ENCODE measurements at places on chromosomes 12 and 14.

DNA sequence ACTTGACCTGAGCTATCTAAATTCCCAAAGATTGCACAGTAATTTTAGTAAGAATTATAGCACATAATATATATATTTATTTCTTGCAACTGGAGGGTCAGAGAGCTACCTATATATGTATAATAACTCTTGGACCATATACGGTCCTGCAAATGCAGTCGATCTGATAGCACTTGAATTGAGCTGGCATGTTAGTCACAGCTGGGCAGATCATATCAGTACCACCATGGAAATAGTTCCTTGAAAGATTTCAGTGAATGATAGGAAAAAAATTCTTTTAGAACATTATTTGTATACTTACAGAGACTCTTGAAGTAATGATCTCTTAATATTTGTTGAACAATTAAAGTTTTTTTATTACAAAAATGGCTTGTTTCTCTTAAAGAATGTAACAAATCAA is 94.5 kb upstream of the MON2 start:
- no peak for DNase-seq

DNA sequence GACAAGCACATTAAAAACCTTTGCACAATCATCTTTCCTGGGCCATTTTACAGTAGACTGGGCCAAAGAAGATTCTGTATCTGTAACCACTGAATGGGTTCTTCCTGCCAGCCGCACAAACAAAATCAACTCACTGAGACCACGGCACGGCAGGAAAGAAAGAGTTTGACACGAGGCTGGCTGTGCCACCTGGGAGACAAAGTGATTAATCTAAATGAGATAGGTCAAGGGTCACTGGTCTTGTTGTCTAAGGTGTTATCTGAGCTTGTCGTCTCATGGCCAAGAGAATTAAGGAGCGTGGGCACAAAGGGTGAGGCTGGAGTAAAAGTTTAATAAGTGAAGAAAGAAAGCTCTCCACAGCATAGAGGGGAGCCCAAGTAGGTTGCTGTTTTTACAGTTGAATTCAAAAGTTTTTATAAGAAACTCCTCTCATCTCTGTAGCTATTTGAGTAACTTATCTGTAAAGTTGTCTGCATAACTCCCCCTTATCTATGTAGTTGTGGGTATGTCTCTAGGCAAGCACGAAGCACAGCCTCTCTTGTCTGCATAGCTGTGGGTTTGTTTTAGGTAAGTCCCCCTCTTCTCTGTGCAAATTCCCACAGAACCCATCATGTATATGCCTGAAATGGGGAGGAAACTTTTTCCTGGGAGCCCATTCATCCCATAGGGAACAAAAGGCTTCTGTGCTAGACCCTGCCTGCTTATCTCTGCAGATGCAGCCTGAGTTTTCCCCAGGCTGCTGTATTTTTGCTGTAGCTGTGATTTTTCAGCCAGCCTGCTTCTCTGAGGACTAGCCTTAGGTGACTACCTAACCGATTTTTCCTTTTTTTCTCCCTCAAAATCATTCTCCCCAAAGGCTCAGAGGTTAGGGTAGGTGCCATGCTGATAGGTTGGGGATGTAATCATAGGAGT is 1314.6 kb upstream of the TMEM132C start:
- DNase-seq: no peak

DNA sequence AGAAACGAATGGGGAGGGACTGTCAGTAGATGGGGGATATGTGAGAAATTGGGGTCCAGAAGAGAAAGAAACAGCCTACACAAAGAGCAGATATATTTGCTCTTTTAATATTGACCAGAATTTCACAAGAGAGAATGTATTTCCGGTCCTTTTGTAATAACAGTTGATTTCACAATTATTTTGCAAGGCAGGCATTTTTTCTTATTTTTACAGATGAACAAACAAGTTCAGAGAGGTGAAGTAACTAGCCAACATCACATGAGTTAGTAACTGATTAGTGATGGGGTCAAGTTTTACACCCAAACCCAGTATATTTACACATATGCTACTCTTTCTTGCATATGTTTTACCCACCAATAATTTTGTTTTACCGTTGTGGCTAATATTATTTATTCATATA is 188.2 kb downstream of the NAV3 start:
- DNase-seq: no peak

DNA sequence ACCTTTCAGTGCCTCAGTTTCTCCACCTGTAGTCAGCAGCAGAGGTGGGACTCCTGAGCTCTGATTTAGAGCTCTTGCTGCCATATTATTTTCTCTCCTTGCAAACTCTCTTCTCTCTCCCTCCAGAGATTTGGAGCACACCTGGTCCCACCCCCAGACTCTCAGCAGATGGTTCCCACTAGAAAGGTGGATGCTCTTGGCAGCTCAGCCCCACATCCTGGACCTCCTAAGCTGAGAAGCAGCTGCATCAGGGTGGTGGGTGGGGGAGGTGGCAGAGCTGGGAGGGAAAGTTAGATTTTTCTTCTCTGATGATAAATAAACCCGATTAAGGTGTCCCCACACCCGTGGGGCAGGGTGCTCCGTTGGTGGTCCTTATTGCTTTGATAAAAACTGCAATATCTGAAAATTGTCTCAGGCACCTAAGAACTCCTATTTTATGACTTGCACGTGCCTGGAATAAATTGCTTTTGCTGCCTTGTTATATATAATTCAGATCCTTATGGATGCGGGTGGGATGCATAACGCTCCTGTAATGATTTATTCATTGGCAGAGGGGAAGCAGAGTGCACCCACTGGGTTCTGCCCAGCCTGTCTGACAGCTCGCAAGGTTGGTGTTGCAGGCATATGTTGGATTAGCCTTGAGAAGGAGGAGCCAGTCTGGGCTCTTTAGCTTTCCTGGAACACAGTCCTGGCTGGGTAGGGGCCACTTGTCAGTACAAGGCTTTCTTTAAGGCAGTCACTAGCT is 214.2 kb downstream of the SUDS3 start:
- DNase-seq: no peak

DNA sequence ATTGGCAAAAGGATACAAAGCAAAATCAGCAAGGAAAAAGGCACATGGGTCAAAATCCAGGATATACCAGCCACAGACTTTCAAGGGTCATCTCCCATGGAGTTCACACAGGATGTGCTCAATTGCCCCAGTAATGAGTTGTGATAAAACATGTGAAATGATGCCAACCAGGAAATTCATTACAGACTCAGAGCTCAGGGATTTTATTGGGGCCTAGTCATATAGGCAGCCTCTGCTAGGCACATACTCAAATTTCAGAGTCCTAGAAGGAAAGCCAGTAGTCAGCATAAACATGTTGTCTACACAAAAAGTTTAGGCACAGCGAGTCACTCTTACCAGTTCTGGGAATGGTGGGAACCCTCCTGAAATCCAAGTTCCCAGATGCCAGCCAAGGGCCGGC is 64.4 kb upstream of the OSBPL8 start:
- DNase-seq: no peak

DNA sequence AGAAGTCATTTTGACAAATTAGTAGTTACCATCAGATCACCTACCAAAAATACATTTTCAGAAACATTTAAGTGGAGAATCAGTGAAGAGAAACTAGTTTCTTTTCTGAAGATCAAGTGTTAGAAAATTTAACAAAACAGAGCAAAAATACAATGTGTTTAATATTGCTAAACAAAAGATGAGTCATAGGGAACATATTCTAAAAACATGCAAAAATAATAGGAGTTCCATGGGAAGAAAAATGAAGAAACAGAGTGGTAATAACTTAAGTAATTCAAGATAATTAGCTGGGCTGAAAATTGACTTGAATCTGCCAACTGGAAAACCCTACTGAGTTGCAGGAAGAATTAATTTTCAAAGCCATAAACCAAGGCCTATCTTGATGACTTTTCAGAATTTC is 111.5 kb upstream of the KITLG start:
- DNase-seq: no peak

DNA sequence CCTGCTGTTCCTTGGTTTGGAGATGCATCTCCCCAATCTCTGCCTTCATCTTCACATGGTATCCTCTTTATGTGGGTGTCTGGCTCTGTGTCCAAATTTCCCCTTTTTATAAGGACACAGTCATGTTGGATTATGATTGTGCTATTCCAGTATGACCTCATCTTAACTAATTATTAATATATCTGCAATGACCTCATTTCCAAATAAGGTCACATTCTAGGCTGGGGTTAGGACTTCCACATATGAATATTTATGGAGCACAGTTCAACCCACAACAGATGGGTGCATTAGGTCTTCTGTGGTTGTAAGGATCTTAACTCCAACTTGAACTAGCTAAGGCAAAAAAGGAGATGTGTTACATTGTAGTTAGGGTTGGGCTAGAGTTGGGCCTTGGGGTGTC is 69.4 kb downstream of the ADCK1 start:
- no peak for DNase-seq

GRCh38 chr14:92460541-92460915 is 53.1 kb upstream of the RIN3 start:
- no peak for DNase-seq

- no peak for DNase-seq
Observed at GRCh38 chr14:80942191-80942600, 658 bp upstream of the CEP128 start.

- DNase-seq: no peak
Observed at GRCh38 chr14:60174352-60175254, 9.4 kb upstream of the DHRS7 start.

GRCh38 chr14:105398726-105399465 is 558 bp downstream of the TEX22 start:
- no peak for DNase-seq

- DNase-seq: no peak
Observed at GRCh38 chr12:8065991-8066594, at the start of gene C3AR1. C3AR1 (minus strand) TSS chr12:8066359; CDS start chr12:8060185, 6,174 bp downstream.

GRCh38 chr14:84922370-84922769 is 607.6 kb upstream of the FLRT2 start:
- no peak for DNase-seq

- DNase-seq: no peak
Observed at GRCh38 chr12:43882578-43883178, 46.8 kb downstream of the TMEM117 start.

GRCh38 chr14:30443368-30444007 is 115.5 kb upstream of the G2E3 start:
- no peak for DNase-seq

DNA sequence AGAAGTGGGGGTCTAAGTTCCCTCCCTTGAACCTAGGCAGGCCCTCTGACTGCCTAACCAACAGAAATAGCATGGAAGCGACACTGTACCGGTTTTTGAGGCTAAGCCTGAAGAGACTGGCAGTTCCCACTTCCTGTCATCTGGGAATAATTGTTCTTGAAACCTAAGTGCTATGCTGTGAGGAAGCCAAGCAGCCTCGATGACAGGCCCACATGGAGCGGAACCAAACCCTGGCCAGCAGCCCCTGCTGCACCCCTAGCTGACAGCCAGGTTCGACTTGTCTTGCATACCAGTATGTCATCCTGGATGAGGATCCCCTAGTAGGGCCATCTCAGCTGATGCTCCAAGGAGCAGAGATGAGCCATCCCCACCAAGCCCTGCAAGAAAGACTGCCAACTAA is 6.4 kb upstream of the GPR68 start:
- DNase-seq: no peak

GRCh38 chr12:68565391-68565903 is 45.3 kb upstream of the RAP1B start:
- DNase-seq: no peak

DNA sequence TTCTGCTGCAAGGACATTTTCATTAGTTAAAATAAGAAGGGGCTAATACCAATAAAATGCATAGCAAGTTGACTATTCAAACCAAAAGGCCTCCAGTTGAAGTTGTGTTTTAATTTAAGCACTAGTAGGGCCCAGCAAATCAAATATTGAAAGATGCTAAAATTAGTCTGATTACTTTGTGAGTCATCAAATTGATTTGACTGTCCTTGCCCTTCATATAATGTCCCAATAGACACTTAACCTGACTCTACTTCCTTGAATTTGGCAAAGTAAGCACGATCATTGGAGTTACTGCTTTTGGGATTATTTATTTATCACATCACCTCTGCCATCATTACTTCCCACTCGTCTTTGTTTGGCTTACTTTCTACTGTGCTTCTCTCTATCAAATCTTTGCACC is 798.5 kb downstream of the DIO2 start:
- DNase-seq: no peak

GRCh38 chr14:99759546-99759925 is 33.7 kb upstream of the EML1 start:
- DNase-seq: no peak
